ENCODE measurements at places on chromosomes 2 and 18.

DNA sequence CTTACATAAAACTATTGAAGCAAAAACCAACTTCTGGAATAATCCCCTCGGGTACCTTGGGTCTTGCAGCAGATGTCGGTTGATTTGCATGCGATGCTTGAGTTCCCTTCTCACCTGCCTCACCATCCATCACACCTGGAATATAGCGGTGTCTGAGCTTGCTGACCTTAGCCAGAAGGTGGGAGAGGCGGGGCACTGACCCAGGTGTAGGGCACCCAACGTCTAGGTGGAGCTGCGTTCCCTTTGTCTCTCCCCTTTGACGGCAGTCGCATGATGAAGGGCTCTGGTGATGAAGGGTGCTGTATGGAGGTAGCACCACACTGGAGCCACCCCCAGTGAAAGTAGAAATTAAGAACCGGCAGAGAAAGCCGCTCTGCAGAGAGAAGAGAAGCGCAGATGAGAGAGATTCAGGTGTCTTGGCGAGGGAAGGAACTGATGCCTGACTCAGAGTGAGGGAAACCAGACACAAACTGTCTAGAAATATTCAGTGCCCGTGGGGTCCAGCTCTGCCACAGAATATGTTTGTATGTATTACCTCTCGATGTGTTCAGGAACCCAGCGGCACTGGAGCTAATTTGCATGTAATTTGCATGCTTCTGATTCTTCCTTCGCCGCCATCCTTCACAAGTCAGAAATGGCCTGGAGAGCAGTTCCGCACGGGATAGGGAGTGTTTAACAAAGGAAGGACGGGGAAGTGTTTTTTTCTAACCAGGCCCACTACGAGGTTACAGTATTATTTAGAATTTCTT, 19.4 kb upstream of the MBP start:
- no peak for DNase-seq

DNA sequence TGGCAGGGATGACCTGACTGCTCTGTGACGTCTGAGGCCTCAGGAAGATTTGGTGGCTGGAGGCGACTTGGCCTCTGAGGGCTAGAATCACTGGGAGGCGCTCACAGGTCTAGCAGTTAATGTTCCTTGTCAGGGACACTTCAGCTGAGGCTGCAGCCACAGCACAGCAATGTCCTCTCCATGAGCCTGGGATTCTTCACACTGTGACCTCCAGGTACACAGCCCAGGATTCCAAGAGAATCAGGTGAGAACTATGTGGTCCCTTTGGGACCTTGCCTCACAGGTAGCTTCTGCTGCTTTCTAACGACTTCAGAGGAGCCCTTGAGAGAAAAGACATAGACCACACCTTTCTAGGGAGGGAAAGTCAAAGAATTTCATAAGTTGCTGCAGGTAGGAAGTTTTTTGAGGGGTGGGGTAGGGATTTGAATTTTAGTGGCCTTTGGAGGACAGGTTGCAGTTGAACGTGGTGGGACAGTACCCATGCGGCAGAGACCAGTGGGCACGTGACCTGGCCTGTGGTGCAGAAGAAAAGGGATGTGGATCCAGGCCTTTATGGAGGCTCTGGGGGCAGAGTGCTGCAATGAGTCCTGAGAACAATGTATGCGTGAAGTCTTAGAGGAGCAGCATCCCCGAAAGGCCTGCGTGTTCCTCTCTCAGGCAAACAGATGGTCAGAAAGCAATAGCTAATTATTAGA, 86.2 kb downstream of the LYPD1 start:
- no peak for DNase-seq

- no peak for DNase-seq
Measured at GRCh38 chr2:152465541-152465940, 130.6 kb downstream of the FMNL2 start.

DNA sequence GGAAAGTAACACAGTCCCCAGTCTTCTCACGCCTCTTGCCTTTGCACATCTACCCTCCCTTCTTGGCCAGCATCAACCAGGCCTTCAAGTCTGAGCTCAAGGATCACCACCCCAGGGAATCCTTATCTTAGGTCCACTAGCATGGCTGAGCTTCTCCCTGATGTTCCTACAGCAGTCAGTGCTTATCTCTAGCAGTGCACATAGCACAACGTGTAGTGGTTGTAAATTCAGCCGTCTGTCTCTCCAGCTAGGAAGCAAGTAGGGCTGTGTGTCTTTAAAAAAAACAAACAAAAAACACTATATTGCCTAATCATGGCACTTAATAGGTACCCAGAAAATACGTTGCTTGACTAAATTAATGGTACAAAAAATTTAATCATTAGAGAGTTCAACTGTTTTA, 29.2 kb downstream of the KCNG3 start:
- no peak for DNase-seq

DNA sequence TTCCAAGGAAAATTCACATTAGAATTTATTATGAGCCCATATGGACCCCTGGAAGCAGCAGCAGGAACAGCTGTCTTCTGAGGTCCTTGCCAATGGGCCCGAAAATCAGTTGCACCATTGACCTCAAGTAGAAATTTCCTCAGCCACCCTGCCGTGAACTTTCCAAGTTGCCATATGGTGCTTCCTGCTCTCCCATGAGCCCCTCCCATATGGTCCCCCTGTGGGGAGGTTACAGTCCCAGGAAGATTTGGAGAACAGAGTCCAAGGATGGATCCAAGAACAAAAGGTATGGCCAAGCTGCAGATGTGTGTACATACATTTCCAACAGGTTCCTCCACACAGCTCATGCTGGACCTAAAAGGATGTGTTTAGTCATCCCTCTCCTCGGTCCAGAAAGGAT, 34.6 kb downstream of the DIPK1C start:
- DNase-seq, result no peak

DNA sequence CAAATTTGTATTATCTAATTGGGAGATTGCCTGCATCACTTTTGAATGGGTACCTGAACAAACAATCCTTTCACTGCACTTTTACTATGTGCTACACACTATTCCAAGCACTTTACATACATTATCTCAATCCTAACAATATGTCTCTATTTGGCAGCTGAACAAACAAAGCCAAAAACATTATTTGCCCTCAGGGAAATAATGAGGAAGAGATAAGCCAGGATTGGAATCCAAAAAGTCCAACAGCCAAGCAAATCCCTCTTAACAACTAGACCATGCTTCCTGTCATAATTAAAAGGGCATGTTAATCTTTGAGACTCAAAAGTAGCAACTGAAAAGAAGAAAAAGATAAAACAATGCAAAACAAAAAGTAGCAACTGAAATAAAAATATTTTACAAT, 32.1 kb downstream of the RPRD1A start:
- no peak for DNase-seq

GRCh38 chr2:71936076-71937030, 211.3 kb downstream of the CYP26B1 start:
- no peak for DNase-seq

DNA sequence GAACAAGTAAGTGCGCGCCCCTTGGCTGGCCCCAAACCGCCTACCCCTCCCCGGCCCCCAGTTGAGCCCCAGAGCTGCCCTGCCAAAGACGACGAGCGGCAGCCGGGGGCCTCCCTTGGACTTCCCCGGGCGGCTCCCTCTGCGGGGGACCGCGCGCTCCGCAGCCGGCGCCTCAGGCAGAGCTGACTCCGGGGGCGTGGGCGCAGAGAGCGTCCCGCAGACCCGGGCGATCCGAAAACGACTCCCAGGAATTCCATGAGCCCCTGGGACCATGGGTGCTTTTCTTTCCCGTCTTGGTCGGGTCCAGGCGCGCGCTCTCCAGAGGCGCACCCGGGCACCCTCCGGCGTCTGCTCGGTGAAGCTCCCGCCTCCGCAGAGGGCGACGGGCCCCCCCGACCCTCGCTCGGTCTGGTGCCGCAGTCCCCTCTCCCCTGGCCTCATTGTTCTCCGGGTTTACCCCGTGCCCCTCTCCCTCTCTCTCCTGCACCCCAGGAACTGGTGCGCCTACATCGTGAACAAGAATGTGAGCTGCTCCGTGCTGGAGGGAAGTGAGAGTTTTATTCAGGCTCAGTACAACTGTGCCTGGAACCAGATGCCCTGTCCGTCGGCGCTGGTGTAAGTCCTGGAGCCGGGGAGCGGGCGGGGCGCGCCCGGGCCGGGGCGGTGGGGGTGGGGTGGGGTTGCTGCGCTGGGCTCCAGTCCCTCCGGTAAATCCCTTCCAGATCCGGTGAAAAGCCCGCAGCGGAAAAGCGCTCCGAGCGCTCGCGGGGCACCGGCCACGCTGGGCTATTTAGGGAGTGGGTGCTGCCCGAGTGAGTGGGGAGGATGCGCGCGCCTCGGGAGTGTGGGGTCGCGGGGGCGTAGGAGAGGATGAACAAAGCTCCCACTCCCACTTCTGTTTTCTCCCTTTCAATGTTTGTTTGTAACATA, 776 bp downstream of the EMILIN2 start:
- no peak for DNase-seq

- peak; percentile 58 for DNase-seq
Measured at GRCh38 chr2:118202707-118203303, 114.5 kb downstream of the INSIG2 start.

GRCh38 chr2:149739883-149740265, 152.3 kb upstream of the MMADHC start:
- no peak for DNase-seq

GRCh38 chr2:120111193-120111592, 98.3 kb downstream of the EPB41L5 start:
- DNase-seq, result no peak

DNA sequence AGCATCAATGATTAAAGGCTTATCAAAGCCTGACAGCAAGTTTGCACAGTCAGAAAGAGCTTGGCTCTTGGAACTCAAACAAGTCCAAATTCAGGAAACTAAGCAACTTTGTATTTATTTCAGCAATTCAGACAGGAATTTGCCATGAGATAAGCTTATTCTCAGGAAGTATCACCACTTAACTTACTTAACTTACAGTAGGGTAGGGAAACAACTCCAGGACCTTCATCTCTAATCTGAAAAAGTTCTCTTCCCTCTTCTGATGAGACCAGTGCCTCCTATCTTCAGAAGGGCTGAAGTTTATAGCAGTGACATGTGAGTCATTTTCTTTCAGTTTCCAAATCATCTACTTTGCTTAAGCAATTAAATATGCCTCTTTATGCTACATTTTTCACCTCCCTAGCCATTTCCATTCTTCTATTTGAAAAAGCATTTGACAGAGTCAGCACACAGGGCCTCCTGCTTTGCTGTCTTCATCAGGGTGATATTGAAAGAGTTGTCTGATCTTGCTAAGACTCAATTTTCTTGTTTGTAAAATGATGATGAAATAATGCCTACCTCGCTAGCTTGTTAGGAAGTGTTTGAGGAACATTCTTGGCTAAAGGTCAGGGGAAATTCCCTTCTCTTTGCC, 389.5 kb downstream of the RND3 start:
- DNase-seq, result peak; percentile 20

DNA sequence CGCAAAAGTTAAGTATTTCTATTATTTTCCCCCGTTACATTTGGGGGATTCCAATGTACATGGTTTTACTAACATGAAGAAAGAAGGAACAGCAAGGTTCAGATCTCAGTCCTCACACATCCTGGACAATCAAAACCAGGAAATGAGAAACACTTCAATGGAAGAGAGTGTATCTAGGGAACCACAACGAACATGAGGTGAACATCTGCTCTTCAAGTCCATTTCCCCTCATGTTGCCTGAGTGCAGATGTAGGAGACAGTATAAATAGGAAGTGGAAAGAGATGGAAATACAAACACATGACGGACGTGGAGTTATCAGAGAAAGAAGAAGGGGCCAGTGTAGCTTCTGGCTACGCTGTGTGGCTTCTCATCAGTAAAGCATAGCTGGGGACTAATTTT, 52.6 kb downstream of the CHN1 start:
- DNase-seq, result peak; percentile 15
